ENCODE measurements at places on chromosomes 12 and 14. TPM values are rescaled to one million over a fixed set of nuclear protein-coding genes. Genes with fewer than 3 reads are reported as not detected.

- peak overlapping the region; percentile 50 for H3K4me3 ChIP-seq
- no peaks in the 10 kb centered on the region for H3K27me3 ChIP-seq
- H3K4me1 ChIP-seq = peaks cover 55% of the 10 kb centered on the region
- H3K36me3 ChIP-seq = no peaks in the 10 kb centered on the region
Observed at GRCh38 chr12:7989827-7990491, 42.6 kb upstream of the FOXJ2 start.

GRCh38 chr12:46458500-46459102, 86.0 kb upstream of the SLC38A2 start:
- peaks cover 4% of the 10 kb centered on the region for H3K36me3 ChIP-seq
- peak overlapping the region; percentile 93 for H3K27ac ChIP-seq
- H3K4me3 ChIP-seq = peak overlapping the region; percentile 46

Gene CLEC2A
- total RNA-seq = not detected

- H3K4me1 ChIP-seq = no peaks in the 10 kb centered on the region
- DNase-seq = no peak
- H3K4me3 ChIP-seq = no peak overlapping the region
- no peaks in the 10 kb centered on the region for H3K27me3 ChIP-seq
Observed at GRCh38 chr14:27387463-27387862, 789.6 kb upstream of the NOVA1 start.

- peak overlapping the region; percentile 55 for H3K4me3 ChIP-seq
- peaks cover 59% of the 10 kb centered on the region for H3K4me1 ChIP-seq
- no peak for DNase-seq
- peaks cover 11% of the 10 kb centered on the region for H3K36me3 ChIP-seq
- peak overlapping the region; percentile 93 for H3K27ac ChIP-seq
Observed at GRCh38 chr14:65206078-65206447, 103.7 kb upstream of the MAX start.

DNA sequence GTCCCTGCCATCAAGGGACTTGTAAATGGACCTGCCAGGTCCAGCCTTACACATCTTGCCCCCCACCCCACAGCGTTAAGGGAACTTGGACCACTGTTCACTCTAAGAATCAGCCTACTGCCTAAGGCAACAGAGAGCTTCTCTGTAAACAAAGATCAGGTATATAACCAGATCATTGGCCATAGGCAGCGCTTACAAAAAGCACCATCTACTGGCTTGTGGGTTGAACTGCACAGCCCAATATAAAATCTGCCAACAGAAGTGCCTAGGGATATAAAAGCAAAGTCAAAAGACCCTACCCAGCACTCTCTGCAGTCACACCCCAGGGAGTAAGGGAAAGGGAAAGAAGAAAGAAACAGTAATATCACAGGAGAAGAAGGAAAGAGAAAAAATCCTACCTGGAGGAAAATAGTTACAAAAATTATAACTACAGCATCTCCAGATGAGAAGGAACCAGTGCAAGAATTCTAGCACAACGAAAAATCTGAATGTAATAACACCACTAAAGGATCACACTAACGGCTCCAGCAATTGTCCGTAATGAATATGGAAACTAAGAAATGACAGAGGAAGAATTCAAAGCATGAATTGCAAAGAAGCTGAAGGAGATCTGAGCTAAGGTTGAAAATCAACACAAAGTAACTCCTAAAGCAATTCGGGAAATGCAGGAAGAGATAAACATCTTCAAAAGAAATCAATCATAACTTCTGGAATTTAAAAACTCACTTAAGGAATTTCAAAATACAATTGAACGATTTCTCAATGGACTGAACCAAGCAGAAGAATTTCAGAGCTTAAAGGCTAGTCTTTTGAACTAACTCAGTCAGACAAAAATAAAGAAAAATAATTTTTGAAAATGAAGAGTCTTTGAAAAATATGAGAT, 95.2 kb upstream of the PCED1B start:
- H3K27ac ChIP-seq = no peak overlapping the region

Gene SLC10A1
- not detected for total RNA-seq

DNA sequence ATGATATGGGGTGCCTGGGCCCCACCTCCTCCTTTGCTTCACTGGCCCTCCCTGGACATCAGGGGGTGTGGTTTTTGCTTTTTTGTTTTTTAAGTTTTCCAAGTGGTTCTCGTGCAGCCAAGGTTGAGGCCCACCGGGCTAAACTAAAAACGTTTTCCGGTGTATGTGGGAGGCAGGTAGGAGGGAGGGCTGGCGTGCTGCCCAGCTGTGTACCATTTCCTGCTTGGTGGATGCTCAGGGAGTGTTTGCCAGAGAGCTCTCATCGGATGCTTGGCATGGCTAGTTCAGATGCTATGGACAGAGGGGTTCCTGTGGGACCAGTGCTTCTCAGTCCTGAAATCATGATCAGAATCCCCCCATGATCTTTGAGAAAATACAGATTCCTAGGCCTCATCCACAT, 246.4 kb downstream of the CACNA1C start:
- H3K27me3 ChIP-seq = no peaks in the 10 kb centered on the region
- H3K27ac ChIP-seq = no peak overlapping the region
- DNase-seq = no peak
- H3K36me3 ChIP-seq = no peaks in the 10 kb centered on the region

DNA sequence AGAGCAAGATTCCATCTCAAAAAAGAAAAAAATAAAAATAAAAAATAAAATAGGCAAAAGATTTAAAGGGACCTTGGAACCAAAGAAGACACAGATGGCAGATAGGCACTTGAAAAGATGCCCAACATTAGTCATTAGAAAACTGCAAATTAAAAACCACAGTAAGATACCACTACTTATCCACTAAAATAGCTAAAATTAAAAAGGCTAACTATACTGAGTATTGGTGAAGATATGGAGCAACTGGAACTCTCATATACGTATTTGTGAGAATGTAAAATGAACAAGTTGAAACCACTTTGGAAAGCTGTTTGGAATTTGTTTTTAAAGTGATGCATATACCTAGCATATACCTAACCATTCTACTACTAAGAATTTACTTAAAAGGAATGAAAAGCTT, 22.3 kb downstream of the BLTP3B start:
- no peak for DNase-seq
- H3K4me3 ChIP-seq = no peak overlapping the region
- no peak overlapping the region for H3K27ac ChIP-seq
- H3K36me3 ChIP-seq = peaks cover 18% of the 10 kb centered on the region
- no peaks in the 10 kb centered on the region for H3K27me3 ChIP-seq

Gene P3H3
- total RNA-seq = 0.40 TPM

GRCh38 chr14:89013698-89014568, 189.5 kb downstream of the TTC8 start:
- H3K27ac ChIP-seq = no peak overlapping the region
- no peaks in the 10 kb centered on the region for H3K4me1 ChIP-seq
- no peak overlapping the region for H3K4me3 ChIP-seq
- H3K27me3 ChIP-seq = peaks cover 18% of the 10 kb centered on the region
- no peak for DNase-seq
- no peaks in the 10 kb centered on the region for H3K36me3 ChIP-seq

Gene TAS2R46
- 1.2 TPM for total RNA-seq

- H3K4me3 ChIP-seq = no peak overlapping the region
- H3K27ac ChIP-seq = no peak overlapping the region
- peaks cover 7% of the 10 kb centered on the region for H3K27me3 ChIP-seq
Observed at GRCh38 chr12:127579446-127579845, 687.5 kb upstream of the TMEM132C start.

GRCh38 chr12:24414480-24414879, 465.0 kb upstream of the SOX5 start:
- H3K27ac ChIP-seq = no peak overlapping the region
- DNase-seq = no peak
- no peaks in the 10 kb centered on the region for H3K4me1 ChIP-seq
- no peak overlapping the region for H3K4me3 ChIP-seq
- H3K36me3 ChIP-seq = no peaks in the 10 kb centered on the region

Gene INTS13
- 47.7 TPM for total RNA-seq

Gene OLR1
- not detected for total RNA-seq

- H3K27ac ChIP-seq = peak overlapping the region; percentile 51
- H3K36me3 ChIP-seq = peaks cover 23% of the 10 kb centered on the region
- no peak overlapping the region for H3K4me3 ChIP-seq
- no peak for DNase-seq
- H3K4me1 ChIP-seq = peaks cover 19% of the 10 kb centered on the region
Observed at GRCh38 chr12:47781479-47782371, 8.7 kb downstream of the SLC48A1 start.

Gene CIDEB
- 28.7 TPM for total RNA-seq

GRCh38 chr14:49460662-49461061, 125.5 kb downstream of the RPS29 start:
- H3K4me3 ChIP-seq = no peak overlapping the region
- no peak overlapping the region for H3K27ac ChIP-seq
- H3K27me3 ChIP-seq = peaks cover 9% of the 10 kb centered on the region
- DNase-seq = no peak
- no peaks in the 10 kb centered on the region for H3K36me3 ChIP-seq
- H3K4me1 ChIP-seq = no peaks in the 10 kb centered on the region

DNA sequence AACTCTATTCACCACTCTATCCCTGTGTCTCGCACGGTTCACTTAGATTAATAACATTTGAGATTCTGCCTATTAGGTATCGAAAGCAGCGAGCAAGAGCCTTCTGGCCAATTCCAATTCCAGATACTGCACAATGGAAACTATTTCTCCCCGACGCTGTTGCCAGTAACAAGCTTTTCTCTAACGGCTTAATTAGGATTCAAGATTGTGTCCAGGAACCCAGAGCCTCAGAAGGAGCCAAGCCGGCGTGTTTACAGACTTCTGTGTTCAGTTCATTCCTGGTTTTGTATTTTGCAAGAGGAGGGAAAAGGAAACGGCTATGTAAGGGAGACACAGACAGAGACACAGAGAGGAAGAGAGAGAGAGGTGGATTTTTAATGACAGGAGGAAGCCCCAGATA, 185.6 kb downstream of the DICER1 start:
- no peaks in the 10 kb centered on the region for H3K4me1 ChIP-seq
- H3K27ac ChIP-seq = no peak overlapping the region
- no peaks in the 10 kb centered on the region for H3K36me3 ChIP-seq
- H3K27me3 ChIP-seq = peaks cover 10% of the 10 kb centered on the region
- no peak for DNase-seq
- H3K4me3 ChIP-seq = no peak overlapping the region

Gene PLEKHA5
- 5.1 TPM for total RNA-seq

Gene PRR4
- total RNA-seq = 2.5 TPM

Gene DBX2
- total RNA-seq = not detected

DNA sequence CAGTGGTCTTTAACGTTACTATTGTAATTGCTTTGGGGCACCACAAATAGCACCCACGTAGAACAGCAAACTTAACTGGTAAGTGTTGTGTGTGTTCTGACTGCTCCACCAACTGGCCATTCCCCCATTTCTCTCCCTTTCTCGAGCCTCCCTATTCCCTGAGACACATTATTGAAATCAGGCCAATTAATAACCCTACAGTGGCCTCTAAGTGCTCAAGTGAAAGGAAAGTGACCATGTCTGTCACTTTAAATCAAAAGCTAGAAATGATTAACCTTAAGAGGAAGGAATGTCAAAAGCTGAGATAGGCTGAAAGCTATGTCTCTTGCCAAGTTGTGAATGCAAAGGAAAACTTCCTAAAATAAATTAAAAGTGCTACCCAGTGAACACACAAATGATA, 22.3 kb downstream of the PPP1R13B start:
- H3K36me3 ChIP-seq = no peaks in the 10 kb centered on the region
- DNase-seq = no peak
- no peak overlapping the region for H3K4me3 ChIP-seq
- no peaks in the 10 kb centered on the region for H3K27me3 ChIP-seq
- H3K27ac ChIP-seq = no peak overlapping the region
- peaks cover 3% of the 10 kb centered on the region for H3K4me1 ChIP-seq

DNA sequence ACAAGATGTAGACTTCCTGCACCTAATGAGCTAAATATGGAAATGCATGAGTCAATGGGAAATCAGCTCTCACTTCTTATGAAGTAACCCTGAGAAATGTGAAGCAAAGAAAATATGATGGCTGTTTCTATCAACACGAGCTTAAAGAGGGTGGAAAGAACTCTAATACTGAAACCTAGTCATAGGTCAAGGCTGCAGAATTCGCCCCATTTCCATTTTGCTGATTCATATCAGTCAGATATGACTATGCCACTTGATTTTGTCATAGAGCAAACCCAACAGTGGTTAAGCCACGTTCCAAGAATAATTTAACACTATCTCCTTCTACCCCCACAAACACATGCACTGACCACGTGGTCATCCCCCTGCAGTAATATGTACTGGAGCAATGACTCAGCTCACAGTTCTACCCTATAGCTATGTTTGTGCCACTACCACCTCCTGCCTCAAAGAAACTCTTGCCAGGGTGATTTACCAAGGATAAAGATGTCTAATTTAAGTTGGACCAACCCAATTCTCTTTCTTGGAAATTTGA, 157.5 kb downstream of the TMTC3 start:
- H3K27me3 ChIP-seq = peaks cover 2% of the 10 kb centered on the region
- peaks cover 15% of the 10 kb centered on the region for H3K4me1 ChIP-seq
- peak; percentile 13 for DNase-seq
- H3K36me3 ChIP-seq = no peaks in the 10 kb centered on the region
- H3K4me3 ChIP-seq = no peak overlapping the region
- H3K27ac ChIP-seq = peak overlapping the region; percentile 43

- no peak for DNase-seq
- H3K36me3 ChIP-seq = peaks cover 2% of the 10 kb centered on the region
- no peak within 1 kb of the TSS for H3K27ac ChIP-seq
- no peak within 1 kb of the TSS for H3K4me3 ChIP-seq
- H3K27me3 ChIP-seq = peaks cover 5% of the 10 kb centered on the region
Observed at GRCh38 chr14:93346926-93347721, at the start of gene COX8C. TSS of gene COX8C (plus strand) at chr14:93347182. CDS start at chr14:93347269, 87 bp downstream.

DNA sequence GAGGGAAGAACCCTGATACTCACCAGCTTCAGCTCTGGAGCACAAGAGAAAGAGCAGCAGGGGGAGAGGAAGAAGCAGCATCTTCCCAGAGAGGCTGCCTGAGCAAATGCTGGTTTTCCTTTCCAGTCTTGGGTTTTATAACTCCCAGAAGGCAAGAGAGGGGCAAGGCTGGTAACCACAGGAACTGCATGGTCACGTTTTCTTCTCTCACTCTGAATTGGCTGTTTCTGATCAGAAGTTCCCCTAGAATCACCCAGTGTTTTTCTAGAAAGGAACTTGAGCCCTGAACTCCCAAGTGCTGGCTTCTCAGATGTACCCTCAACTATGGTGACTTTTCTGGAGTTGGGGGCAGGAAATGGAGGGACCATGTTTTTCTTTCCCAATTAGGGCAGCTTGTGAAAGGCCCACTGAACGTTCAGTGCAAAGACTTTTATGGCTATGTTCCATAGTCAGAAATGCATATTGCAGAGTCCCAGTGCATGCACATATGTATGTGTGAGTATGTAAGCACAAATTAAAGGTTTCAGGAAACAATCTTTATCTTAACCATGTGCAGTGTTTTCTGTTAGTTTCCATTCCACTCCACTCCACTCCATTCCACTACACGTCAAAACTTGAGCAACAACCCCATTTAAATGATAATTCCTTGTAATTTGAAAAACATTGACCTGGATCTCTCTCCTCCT, at the start of gene CMA1:
TSS of gene CMA1 (minus strand) at position 111 of the 686 bp plus-strand sequence. CDS start at position 81, 30 bp downstream.
- no peak within 1 kb of the TSS for H3K4me3 ChIP-seq
- H3K36me3 ChIP-seq = no peaks in the 10 kb centered on the region
- H3K4me1 ChIP-seq = peaks cover 12% of the 10 kb centered on the region
- H3K27ac ChIP-seq = no peak within 1 kb of the TSS

DNA sequence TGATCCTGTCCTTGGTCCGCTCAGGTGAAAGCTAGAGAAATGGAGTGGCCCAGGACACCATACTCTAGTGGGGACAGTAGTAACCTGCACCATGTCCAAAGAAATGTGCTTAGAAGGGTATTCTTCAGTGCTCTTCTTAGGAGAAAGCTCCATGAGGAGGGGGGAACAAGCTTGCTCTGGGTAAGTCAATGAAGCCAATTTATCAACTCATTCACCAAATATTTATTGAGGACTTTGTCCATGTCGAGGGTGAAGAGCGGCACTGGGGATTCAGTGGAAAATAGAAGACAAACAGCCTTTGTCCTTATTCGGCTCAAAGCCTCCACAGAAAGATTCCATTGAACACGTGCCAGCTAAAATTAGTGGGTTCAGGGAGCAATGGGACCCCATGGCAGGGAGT, 677.8 kb downstream of the BCL11B start:
- no peaks in the 10 kb centered on the region for H3K4me1 ChIP-seq
- no peak overlapping the region for H3K4me3 ChIP-seq
- peak overlapping the region; percentile 42 for H3K27ac ChIP-seq
- H3K27me3 ChIP-seq = no peaks in the 10 kb centered on the region
- peaks cover 4% of the 10 kb centered on the region for H3K36me3 ChIP-seq
